ENCODE measurements at places on chromosomes 7 and 10.

- DNase-seq, result no peak
These were observed at the start of gene MGAM2 for GRCh38 chr7:142111499-142111898. MGAM2 (plus strand) TSS chr7:142111718; CDS start chr7:142116874, 5,156 bp downstream.

DNA sequence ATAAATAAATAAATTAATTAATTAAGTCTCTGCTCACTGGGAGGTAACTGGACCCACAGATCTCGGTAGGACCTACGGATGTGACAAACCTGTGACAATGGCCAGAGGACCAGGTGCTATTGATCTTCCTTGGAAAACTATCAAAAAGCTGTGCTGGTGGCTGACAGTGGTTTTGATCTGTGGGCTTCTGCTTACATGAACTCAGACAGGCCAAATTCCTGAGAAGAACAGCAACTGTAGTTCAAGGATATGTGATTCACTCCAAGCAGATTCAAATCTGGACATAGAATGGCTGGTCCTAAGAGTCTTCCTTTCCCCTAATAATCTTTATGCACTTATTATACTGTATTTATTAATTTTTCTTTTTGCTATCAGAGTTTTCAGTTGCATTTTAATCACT lies 80.0 kb downstream of the ATXN7L1 start:
- no peak for DNase-seq

DNA sequence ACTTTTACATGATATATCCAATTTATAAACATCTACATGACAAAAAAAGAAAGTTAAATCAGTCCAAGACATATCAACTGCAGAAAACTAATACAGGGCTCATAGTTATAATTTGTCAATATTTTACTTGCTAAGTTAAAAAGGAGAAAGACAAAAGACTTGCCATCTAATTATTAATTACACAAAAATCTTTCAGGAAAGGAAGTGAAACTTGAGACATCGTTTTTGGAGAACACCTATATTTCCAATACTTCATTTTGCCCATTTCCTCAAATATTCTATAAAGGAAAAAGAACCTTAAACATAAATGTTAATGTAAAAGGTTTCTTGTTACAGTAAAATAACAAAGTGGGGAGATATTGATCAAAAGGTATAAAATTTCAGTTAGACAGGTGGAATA lies 148.7 kb downstream of the CACNA2D1 start:
- DNase-seq, result no peak

DNA sequence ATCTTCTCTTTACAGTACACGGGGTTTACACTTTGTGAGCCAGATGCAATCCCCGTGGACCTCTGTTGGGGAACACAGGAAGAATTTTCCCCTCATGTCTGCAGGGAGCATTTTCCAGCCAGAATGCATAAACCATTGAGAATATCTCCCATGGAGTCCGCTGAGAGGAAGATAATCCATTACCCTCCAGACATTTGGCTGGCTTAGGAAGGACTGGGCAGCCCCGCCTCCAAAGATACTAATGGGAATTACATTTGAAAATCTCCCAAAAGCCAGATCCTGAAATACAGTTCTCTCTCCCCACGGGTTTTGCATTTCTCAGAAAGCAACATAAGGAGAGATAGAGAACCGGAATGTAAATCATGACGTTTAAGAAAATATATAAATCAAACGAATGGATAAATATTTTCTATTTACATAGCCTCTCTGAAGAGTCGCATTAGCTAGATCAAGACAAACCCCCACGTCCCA lies 53.5 kb downstream of the TRIL start:
- no peak for DNase-seq

GRCh38 chr7:123747620-123748141 lies 1.1 kb downstream of the WASL start:
- DNase-seq, result no peak

GRCh38 chr7:116706668-116707126 lies 34.7 kb downstream of the MET start:
- DNase-seq, result no peak

GRCh38 chr7:131721660-131722059 lies 165.2 kb upstream of the PODXL start:
- no peak for DNase-seq

- no peak for DNase-seq
These were observed 44.8 kb downstream of the EGFR start for GRCh38 chr7:55063633-55064032.

- no peak for DNase-seq
These were observed 230.9 kb downstream of the TCERG1L start for GRCh38 chr10:131080571-131080970.

GRCh38 chr7:3683546-3684539 lies 382.8 kb downstream of the SDK1 start:
- no peak for DNase-seq

- DNase-seq, result peak; percentile 56
These were observed 89.9 kb downstream of the CDH23 start for GRCh38 chr10:71486484-71487114.

DNA sequence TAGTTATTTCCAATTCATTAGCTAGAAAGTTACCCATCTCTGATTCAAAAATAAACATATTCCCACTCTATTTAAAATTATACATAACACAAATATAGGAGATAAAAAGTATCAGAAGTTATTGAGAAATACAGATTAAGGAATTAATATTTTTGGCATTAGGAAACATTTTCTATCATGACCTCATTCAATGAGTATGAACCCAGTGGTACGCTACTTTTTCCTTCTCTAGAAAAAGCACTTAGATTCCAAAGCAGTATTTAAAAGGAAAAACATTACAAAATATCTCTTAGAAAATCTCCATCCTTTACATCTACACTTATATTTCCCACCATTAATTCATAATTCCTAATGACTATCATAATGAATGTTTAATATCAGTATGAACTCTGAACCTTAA lies 240.6 kb upstream of the GNAI1 start:
- DNase-seq, result no peak

GRCh38 chr10:89373916-89374711 lies 3.7 kb upstream of the IFIT1B start:
- no peak for DNase-seq

DNA sequence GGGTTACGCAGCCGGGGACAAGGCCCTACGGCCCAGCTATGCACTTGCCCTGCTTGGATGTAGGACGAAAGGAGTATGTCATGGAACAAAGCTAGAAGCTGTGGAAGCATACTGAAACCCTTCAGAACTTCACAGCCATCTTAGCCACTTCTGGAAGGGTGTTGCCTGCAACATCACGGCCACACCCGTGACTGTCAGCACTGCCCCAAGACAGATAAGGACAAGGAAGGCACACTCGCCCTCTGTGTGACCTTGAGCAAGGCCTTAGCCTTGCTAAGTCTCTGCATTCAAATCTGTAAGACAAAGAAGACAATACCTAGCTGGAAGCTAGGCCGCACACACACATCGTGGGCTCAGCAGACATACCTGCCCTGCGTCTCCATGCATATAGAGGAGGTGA lies 352.5 kb upstream of the MGMT start:
- no peak for DNase-seq

GRCh38 chr7:132771301-132771730 lies 195.0 kb upstream of the PLXNA4 start:
- DNase-seq, result no peak

- no peak for DNase-seq
These were observed 131.8 kb upstream of the TRIM24 start for GRCh38 chr7:138328215-138328614.

GRCh38 chr7:155527664-155528063 lies 18.7 kb downstream of the CNPY1 start:
- DNase-seq, result no peak

DNA sequence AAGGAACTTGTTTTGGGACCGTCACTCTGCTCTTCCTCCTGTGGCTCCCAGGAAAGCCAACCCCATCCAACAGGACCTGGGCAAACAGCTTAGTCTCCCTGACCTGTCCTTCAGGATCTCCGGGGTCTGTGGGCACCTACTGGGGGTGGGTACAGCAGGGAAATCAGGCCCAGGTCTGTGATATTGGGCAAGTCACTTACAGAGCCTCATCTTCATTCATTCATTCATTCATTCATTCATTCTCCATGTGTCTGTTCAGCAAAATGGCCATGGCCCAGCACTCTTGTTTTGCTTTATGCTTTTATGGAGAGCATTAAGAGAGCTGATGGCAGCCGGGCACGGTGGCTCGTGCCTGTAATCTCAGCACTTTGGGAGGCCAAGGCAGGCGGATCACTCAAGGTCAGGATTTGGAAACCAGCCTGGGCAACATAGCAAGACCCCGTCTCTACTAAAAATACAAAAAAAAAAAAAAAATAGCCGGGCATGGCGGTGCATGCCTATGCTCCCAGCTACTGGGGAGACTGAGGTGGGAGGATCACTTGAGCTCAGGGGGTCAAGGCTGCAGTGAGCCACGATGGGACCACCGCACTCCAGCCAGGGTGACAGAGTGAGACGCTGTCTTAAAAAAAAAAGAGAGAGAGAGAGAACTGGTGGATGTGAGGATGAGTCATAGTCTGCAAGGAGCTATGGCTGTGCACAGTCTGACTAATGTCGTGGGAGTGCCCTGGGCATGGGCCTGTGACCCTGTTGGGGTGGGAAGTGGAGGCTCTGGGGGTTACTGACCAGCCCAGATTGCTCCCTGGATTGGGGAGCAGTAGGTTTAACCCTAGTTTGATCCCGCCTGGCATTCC lies 54.3 kb downstream of the CLIP2 start:
- DNase-seq, result no peak

DNA sequence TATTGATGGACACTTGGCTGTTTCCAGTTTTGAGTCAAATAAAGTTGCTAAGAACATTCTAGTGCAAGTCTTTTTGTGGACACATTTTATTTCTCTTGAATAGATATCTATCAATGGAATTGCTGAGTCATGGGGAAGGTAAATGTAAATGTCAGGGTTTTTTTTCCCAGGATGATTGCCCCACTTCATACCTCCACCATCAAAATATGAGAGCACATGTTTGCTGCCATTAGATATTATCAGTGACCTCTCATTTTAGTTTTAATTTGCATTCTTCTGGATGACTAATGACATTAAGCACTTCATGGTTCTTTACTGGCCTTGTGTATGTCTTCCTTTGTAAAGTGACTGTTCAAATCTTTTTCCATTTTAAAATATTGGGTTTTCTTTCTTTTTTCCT lies 45.7 kb downstream of the PAPSS2 start:
- no peak for DNase-seq

GRCh38 chr10:8424555-8425211 lies 370.2 kb downstream of the GATA3 start:
- no peak for DNase-seq

- DNase-seq, result no peak
These were observed 760.7 kb downstream of the LRMDA start for GRCh38 chr10:76192151-76192550.

GRCh38 chr10:78531088-78531487 lies 497.4 kb downstream of the RPS24 start:
- DNase-seq, result no peak

- no peak for DNase-seq
These were observed 165.5 kb downstream of the ANK3 start for GRCh38 chr10:60224066-60224705.

- DNase-seq, result no peak
These were observed 78.4 kb downstream of the CYP26A1 start for GRCh38 chr10:93152136-93152535.

GRCh38 chr10:5595994-5596471 lies 70.4 kb downstream of the ASB13 start:
- DNase-seq, result no peak

DNA sequence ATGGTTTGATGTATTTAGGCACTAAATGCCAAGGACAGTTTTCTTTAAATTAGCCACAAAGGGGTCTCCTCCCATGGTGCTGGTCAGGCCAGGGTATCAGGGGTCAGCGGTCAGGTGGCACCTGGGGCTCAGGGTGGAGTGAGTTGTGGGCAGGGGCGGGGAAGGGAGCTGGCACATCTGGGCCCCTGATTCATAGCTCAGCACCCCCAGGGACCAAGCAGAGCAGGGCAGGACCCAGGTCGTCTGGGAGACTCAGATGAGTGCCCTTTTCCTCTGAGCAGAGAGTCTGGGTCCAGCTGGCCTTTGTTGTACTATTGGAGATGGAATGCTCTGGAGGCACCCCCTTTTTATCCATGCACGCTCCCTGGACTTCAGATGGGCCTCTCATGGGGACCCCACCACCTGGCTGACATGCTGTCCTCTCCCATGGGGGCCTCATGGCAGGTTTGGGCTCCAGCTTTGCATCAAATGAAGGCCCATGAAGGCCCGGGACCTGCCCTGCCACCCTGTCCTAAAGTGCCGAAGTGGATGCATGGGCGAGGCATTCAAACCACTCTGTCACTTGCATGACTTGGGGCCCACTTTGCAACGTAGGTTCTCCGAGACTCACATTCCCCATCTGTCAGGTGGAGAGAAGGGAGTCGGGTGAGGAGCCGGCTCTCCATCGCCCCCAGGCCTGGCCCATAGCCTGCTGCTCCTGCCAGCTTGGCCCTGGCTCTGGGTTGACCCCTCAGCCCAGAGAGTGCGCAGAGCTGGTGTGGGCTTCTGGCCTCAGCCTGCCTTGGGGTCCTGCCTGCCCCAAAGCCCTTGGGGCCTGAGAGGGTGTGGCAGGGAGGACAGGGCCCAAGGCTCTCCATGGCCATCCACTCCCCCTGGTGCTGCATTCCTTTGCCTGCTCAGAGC lies 66.4 kb downstream of the RAMP3 start:
- DNase-seq, result no peak

- DNase-seq, result no peak
These were observed 13.6 kb downstream of the VPS50 start for GRCh38 chr7:93245525-93246432.

DNA sequence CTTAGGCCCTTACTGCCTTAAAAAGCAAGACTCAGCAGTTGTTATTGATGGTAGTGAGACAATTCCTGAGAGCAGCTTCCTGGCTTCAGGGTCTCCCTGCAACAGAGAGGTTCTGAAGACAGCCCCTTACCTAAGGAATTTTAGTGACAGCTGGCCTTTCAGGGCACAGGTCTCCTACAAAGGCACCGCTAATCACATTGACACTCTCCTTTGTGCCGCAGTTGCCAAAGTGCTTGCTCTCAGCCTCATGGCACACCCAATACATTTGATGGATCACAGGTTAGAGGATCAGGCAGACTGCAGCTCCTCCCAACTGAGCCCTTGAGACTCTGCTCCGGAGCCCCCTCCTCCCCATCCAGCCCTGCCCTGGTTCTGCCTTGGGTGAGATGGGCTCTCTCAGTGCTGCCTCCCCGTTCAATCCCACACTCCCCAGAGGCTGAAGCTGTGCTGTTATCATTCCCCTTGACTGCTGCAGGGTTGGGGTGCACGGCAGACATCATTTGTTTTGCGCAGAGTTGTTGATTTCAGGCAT lies 198.2 kb downstream of the EMX2 start:
- no peak for DNase-seq

DNA sequence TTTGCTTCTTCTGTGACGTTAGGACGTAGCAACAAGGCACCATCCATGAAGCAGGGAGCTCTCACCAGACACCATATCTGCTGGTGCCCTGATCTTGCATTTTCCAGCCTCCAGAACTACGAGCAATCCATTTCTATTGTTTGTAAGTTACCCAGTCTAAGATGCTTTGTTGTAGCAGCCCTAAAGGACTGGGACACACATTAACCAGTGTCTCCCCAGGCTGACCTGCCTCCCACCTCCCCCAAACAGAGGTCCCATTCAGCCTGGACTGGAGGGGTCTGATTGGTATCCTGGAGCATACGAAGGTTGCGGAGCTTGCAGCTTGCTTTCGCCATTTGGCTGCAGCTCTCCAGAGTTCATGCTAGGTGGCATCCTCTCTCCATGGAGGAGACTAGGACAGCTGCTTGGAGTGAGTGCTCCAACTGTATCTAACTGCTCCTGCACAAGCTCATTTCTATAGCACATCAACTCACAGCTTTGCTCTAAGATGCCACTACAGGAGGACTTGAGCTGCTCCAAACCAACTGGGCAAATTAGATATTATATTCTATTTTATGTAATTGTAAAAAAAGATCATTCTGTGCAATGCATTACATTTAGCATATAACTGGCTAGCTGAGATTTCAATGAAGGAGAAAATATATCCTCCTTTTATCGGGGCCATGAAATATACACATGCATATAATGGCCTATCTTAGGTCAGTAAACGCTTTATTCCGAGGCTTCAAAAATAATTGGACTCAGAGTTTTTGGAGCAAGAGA lies 8.0 kb upstream of the GRK5 start:
- no peak for DNase-seq

All from stimulated activated CD4-positive, alpha-beta T cell treated with anti-CD3 and anti-CD28 coated beads, TNF-alpha, amount 100 ng/mL, for 48 hours (primary cell).